Neural progenitor cell (in vitro differentiated cells): ENCODE measurements at places on chromosomes 11 and 22.

DNA sequence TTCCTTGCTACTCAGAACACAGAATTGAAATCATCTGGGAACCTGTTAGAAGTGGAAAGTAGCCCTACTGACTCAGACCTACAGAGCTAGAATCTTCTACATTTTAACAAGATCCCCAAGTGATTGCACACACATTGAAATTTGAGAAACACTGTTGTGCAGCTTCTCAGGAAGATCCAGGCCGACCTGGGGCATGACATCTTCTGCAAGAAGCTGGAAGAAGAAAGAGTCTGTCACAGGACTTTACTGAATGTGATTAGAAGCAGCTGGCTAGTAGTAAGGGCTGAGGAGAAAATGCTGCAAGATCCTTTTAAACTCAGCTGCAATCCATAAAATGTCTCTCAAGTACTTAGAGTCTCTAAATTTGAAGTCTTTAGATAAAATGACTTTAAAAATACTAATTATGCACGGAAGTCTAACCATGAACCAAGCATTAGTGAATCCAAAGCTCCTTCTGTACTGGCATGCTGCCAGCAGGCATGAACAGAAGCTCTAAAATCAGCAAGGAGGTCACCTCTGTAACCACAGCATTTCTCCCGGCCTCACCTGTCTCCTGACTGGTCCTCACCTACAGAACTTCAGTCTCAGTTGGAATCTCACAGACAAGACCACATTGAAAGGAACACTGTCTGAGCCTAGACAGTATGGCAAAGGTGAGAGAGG, 85.0 kb downstream of the SERGEF start:
- DNase-seq, result no peak

- DNase-seq, result no peak
Observed at GRCh38 chr11:32549611-32550187, 33.9 kb upstream of the EIF3M start.

DNA sequence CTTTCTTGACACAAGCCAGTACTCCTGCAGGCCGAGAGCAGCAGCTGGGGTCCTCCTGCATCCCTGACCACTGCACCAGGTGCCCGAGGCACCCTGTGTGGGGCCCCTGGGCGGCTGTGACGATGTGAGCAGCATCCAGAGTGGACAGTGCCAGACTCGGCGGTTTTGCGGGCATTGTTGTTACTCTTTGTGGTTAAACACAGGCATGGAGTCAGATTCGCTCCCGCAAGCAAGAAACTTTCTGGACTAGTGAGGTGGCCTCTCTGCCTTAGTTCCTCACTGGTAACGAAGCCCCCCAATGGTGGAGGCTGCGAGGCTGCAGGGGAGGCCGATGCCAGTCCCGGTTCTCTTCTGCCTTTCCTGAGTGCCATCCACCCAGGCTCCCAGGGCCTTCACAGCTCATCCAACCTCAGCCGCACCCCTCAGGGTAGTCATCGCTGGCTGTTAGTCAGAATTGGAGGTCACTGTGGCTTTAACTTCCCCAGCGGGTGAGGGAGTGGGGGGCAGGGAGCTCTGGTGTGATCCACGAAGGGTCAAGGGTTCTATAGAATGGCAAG, 3.7 kb upstream of the CLDN5 start:
- no peak for DNase-seq

DNA sequence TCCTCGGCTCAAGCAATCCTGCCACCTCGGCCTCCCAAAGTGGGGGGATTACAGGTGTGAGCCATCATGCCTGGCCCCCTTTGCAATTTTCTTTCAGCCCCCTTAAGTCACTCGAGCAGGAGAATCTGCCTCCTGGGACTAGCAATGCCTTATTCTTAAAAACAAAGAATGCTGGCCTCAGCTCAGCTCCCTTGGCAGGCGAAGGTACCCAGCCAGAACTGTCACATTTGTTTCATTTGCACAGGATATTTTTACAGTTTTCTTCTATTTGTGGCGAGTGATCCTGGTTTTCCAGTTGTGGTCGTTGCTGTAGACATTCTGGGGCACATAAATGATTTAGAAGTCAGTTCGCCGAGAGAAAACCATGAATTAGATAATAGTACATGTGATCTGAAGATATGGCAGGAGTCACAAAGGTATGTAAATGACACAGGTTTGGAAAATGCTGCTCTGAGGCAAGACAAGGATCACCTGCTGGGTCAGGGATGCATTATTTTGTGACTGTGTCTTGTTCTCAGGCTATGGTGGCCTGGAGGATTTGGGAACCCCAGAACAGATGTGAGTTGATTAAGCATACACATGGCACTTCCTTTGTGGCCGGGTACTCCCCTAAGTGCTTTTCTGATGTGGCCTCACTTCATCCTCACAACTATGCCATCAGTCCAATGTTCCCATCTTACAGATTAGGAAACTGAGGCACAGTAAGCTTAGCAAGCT, 51.2 kb upstream of the SLC22A12 start:
- no peak for DNase-seq
